Right cardiac atrium (tissue), 5 donors: ENCODE measurements at places on chromosomes 2 and 18. TPM values are rescaled to one million over a fixed set of nuclear protein-coding genes. Genes with fewer than 3 reads are reported as not detected.

DNA sequence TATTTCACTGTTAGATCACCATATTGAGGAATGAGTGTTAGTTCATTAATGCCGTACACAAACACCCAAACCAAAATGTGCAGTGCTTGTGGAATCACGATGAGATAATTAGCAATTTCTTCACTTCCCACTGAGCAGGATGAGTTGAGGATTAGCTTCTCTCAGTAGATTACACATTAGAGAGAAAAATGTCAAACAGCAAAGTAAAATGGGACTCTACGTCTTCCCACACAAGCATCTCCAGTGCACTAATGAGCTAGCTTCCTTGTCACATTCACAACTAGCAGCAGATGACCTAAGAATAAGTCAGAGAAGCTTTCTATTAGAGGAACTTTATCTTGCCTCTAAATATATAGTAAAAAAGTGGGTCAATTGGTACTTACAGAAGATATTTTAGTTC, 926.9 kb downstream of the TSN start:
- no peak for DNase-seq

DNA sequence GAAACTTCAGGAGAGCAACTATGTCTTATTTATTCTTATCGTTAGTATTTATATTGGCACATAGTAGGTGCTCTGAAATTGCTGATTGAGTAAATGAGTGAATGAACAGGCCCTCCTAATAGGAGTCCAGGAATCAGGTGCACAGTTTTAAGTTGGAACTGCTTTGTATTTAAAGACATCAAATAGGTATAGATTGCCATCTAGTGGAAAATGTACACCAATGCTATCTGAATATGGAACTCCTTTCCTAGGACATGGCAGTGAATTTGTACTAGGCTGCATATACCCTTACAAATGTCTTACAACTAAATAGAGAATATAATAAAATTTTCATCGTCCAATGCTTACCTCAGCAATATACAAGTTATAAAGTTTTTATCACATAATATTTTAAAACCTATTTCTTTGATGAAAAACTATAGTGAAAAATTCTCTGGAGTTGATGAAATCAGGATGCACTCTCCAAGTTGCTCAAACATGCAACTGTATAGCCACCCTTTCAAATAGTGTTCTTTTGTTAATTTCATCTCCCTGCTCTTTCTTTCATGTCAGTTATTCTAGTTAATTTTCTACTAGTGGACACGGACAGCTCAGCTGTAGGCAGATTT, 318.9 kb upstream of the SYT4 start:
- no peak for DNase-seq

- DNase-seq, result no peak
Observed at GRCh38 chr2:233013027-233013461, at the start of gene NGEF. NGEF (minus strand) TSS chr2:233013256; CDS start chr2:232974890, 38,366 bp downstream.

GRCh38 chr2:205800224-205800623, 117.9 kb downstream of the NRP2 start:
- DNase-seq, result no peak

DNA sequence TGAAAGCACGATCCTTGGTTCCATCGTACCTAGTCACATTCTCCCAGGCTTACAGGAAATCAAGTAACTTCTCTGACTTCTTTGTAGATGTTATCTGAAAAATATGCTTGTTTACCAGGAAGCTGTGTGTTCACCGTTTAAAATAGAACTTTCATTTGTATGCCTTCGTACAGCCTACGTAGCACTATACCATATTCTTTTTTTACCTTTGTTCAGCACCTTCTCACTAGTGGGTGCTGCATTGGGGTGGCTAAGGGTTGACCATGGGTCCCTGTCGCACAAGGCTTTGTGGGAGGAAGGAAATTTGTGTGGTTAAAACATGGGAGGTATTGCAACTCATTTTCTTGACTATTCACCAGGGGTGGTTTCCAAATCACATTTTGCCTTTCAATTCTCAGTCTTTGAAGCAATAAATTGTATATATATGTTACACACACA, 16.6 kb downstream of the MALT1 start:
- no peak for DNase-seq

DAW1 gene
- not detected for total RNA-seq

TRIM43 gene
- not detected for total RNA-seq
